B cell (primary cell): ENCODE measurements at places on chromosomes 11 and 22. TPM values are rescaled to one million over a fixed set of nuclear protein-coding genes. Genes with fewer than 3 reads are reported as not detected.

The PLAAT4 gene
- 12.6 and 13.1 TPM in 2 replicates for total RNA-seq

DNA sequence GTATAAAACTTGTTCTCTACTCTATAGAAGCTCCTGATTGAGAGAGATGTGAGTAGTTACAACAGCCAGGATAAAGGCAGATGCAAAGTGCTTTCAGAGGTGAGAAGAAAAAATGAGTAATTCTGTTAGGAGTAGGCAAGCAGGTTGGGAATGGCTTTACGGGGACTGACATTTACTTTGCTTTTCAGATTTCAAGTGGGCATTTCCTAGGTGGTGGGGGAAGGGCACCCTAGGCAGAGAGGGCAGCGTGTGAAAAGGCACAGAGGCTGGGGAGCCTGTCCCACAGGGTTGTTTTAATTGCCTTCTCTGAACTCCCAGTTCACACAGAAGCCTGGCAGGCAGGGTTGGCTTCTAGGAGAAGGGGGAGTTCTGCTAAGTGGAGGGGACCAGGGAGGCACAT is 106.5 kb downstream of the NAV2 start:
- H3K36me3 ChIP-seq = no peaks in the 10 kb centered on the region
- no peak overlapping the region for H3K4me3 ChIP-seq
- H3K27ac ChIP-seq = no peak overlapping the region
- no peaks in the 10 kb centered on the region for H3K4me1 ChIP-seq

DNA sequence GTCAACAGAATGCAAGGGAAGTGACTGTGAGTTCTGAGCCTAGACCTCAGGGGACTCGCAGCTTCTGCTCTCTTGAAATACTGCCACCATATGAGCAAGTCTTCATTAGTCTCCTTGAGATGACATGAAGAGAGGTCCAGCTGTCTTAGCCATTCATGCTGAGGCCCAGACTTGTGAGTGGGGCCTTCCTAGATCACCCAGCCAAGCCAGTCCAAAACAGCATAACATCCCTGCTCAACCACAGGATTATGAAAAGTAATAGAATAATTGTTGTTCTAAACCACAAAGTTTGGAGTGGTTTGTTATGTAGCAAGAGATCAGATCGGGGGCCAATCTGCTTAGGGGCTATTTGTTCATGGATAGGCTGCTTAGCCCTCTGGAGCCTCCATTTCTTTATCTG is 54.9 kb upstream of the HTATIP2 start:
- DNase-seq = no peak
- H3K4me1 ChIP-seq = no peaks in the 10 kb centered on the region
- no peaks in the 10 kb centered on the region for H3K36me3 ChIP-seq

The SCGB1A1 gene
- total RNA-seq = not detected in 2 replicates

DNA sequence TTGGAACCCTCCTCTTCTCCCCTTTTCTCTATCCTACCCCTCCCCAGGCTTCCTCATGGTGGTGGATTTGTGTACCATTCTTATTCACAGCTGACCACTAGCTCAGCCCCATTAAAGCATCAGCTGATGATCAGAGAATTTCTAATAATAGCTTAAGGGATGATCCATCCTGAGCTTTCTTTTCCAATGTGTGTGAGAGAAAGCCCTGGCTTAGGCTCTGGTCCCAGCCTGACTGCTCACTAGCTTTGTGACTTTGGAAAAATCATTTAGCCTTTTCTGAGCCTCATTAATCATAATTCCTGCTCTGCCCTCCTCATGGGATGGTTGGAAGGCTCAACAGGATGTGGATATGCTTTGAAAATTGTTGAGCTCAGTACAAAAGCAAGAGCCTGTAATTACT is 26.3 kb upstream of the CCDC90B start:
- H3K4me1 ChIP-seq = no peaks in the 10 kb centered on the region
- no peak overlapping the region for H3K27ac ChIP-seq
- no peaks in the 10 kb centered on the region for H3K36me3 ChIP-seq
- no peaks in the 10 kb centered on the region for H3K27me3 ChIP-seq
- no peak overlapping the region for H3K4me3 ChIP-seq

DNA sequence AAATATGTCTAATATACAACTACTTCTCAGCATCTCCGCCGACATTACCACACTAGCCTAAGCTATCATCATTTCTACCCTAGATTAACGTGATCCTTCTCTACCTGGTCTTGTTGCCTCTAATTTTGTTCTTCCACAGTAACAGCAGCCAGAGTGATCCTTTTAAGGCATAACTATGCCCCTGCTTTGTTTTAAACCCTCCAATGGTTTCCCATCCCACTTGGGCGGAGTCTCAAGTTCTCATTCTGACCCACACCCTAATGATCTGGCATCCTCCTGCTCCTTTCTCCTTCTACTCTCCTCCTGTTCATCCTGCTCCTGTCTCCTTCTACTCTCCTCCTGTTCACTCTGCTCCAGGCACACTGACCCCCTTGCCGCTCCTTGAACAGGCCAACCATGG is 31.9 kb upstream of the POU2AF1 start:
- no peaks in the 10 kb centered on the region for H3K27me3 ChIP-seq
- H3K27ac ChIP-seq = no peak overlapping the region
- no peak overlapping the region for H3K4me3 ChIP-seq
- peaks cover 80% of the 10 kb centered on the region for H3K4me1 ChIP-seq

- H3K4me3 ChIP-seq = no peak overlapping the region
- DNase-seq = no peak
- no peak overlapping the region for H3K27ac ChIP-seq
Measured at GRCh38 chr22:20994128-20994901, 7.6 kb downstream of the THAP7 start.

DNA sequence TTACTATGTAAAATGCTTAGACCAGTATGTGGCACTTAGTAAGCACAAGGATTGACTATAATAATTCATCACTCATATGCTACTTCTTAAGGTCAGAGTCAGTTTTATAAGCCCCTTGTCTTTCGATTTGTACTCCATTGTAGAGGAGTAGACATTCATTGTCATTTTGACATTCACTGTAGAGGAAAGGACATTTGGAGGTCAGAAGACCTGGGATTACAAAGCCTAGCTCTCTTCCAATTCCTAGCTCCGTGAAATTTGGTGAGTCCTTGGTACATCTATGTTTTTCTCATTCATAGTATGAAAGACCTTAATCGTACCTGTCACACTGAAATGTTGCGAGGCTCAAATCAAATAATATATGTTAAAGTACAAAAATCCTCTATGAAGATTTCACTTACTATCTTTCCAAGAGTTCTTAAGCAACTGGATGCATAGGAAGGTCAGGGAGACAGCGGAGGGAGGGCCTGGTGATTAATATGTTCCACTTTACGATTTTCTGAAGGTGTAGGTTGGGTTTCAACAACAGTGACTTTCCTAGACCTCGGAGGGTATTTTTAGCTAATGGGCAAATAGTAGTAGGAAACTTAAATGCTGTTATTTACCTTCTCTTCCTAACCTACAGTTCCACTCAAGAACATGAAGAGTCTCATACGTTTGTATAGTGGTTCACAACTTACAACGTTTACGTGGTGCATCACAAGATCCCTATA is 1.4 kb upstream of the EMSY start:
- peak overlapping the region; percentile 98 for H3K4me3 ChIP-seq
- no peak overlapping the region for H3K27ac ChIP-seq
- H3K4me1 ChIP-seq = peaks cover 23% of the 10 kb centered on the region

The RHOD gene
- 0.42 TPM in 1 of 2 replicates, not detected in the other for total RNA-seq

- H3K36me3 ChIP-seq = peaks cover 86% of the 10 kb centered on the region
- DNase-seq = no peak
- H3K27me3 ChIP-seq = no peaks in the 10 kb centered on the region
Measured at GRCh38 chr11:6219359-6219758, 14.0 kb downstream of the C11orf42 start.

The ALDH3B2 gene
- not detected in 2 replicates for total RNA-seq

GRCh38 chr11:64804346-64805210 is 1.6 kb upstream of the MAP4K2 start:
- no peaks in the 10 kb centered on the region for H3K27me3 ChIP-seq
- peaks cover 44% of the 10 kb centered on the region for H3K36me3 ChIP-seq
- peaks cover 43% of the 10 kb centered on the region for H3K4me1 ChIP-seq
- H3K4me3 ChIP-seq = no peak overlapping the region

GRCh38 chr11:83033371-83033770 is 38.3 kb downstream of the RAB30 start:
- peak overlapping the region; percentile 96 for H3K27ac ChIP-seq
- no peak for DNase-seq
- peaks cover 60% of the 10 kb centered on the region for H3K4me1 ChIP-seq
- H3K4me3 ChIP-seq = no peak overlapping the region
- peaks cover 30% of the 10 kb centered on the region for H3K36me3 ChIP-seq

DNA sequence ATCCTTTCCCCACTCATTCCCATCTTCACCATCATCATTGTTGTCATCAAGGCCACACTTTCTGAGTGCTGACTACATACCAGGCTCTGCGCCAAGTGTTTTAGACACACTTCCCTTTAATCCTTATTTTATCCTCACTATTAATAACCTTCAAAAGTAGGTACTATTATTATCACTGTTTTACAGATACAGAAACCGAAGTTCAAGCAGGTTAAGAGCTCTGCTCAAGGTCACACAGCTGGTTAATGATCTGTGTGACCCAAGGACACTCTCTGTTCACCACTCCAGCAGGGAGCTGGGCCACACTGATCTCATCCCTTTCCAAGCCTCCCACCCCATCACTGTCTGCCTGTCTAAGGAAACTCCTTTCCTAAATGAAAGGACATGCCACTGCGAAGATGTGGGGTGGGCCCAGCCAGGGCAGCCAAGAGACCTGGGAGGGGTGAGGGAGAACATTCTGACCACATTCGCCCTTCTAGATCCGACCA is 17.2 kb upstream of the TSKU start:
- no peak overlapping the region for H3K27ac ChIP-seq
- H3K27me3 ChIP-seq = no peaks in the 10 kb centered on the region
- no peak overlapping the region for H3K4me3 ChIP-seq
- H3K4me1 ChIP-seq = no peaks in the 10 kb centered on the region
- H3K36me3 ChIP-seq = no peaks in the 10 kb centered on the region
- DNase-seq = no peak

DNA sequence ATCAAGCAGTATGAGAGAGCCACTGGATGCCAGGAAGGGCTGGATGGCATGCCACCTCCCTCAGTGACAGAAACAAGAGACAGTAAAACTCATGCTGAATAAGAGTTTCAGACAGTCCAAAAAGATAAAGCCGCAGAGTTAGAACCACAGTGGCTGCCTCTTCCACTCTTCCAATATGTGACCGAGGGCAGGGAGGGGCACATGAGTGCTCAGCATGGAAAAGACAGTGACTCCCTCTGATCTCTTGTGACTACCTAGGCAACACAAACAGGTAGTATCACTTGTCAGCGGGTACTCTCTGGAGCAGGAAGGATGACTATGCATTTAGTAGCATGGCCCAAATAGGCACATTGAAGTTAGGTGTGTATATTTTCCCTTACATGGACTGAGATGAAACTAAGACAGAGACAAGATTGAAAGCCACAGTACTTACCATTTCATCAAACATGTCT is 295.4 kb downstream of the CADM1 start:
- no peaks in the 10 kb centered on the region for H3K27me3 ChIP-seq
- H3K27ac ChIP-seq = no peak overlapping the region

- H3K4me3 ChIP-seq = no peak overlapping the region
- no peak overlapping the region for H3K27ac ChIP-seq
- peak; percentile 34 for DNase-seq
Measured at GRCh38 chr11:124415356-124415923, 9.2 kb downstream of the OR8B4 start.

DNA sequence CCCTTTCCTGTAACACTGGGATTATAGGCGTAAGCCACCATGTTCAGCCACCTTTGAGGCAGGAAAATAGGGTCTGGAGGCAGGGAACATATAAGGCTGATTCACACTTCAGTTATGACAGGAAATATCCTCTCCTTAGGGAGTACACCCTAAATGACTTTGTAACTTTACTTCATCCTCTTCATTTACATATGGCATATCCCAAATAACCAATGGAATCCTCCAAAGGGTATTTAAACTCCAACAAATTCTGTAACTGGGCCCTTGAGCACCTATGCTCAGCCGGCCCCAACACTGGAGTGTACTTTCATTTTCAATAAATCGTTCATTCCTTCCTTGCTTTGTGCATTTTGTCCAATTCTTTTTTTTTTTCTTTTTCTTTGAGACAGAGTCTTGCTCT is 1.6 kb upstream of the KAT5 start:
- H3K4me1 ChIP-seq = peaks cover 22% of the 10 kb centered on the region
- H3K27me3 ChIP-seq = no peaks in the 10 kb centered on the region
- no peak overlapping the region for H3K4me3 ChIP-seq
- H3K36me3 ChIP-seq = no peaks in the 10 kb centered on the region
- H3K27ac ChIP-seq = no peak overlapping the region

DNA sequence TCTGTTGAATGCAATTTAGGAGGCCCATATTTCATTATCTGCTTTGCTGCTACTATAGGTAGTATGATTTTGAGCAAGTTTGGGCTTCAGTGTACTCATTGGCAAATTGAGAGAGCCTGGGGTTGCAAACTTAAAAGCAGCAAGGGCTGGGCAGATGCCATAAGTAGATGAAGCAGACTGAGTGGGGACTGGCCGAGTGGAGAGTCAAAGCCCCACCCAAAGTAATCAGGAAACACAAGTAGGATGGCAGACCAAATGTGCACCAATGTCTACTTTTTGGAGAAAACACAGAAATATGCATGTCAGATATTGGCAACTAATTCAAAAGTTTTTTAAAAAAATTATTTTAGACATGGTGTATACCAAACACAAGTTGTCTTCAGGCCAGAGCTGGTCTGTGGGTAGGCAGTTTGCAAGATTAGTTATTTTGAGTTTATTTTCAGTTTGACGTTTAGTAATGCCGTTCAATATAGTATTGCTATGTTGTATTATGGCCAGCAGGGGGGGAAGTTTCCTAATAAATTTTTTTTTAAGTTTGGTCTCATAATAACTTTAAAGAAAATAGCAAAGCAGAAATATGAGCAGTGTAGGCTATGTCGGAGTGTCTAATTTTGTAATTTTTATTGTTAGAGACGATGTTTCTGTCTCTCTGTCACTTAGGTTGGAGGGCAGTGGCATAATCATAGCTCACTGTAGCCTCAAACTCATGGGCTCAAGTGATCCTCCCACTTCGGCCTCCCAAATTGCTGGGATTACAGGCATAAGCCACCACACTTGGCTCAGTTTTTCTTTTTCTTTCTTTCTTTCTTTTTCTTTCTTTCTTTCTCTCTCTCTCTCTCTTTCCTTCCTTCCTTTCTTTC is 105.1 kb downstream of the HIPK3 start:
- H3K4me3 ChIP-seq = no peak overlapping the region
- no peaks in the 10 kb centered on the region for H3K4me1 ChIP-seq
- no peaks in the 10 kb centered on the region for H3K36me3 ChIP-seq

- peaks cover 6% of the 10 kb centered on the region for H3K36me3 ChIP-seq
- no peaks in the 10 kb centered on the region for H3K27me3 ChIP-seq
- H3K4me3 ChIP-seq = no peak overlapping the region
- no peak overlapping the region for H3K27ac ChIP-seq
- DNase-seq = no peak
- peaks cover 29% of the 10 kb centered on the region for H3K4me1 ChIP-seq
Measured at GRCh38 chr11:7534042-7534378, 20.2 kb downstream of the PPFIBP2 start.

GRCh38 chr11:133522344-133522743 is 10.0 kb downstream of the OPCML start:
- H3K4me3 ChIP-seq = no peak overlapping the region
- H3K36me3 ChIP-seq = no peaks in the 10 kb centered on the region
- no peak for DNase-seq
